ENCODE measurements at places on chromosomes 16 and 17. TPM values are rescaled to one million over a fixed set of nuclear protein-coding genes. Genes with fewer than 3 reads are reported as not detected.

Gene LAT
- total RNA-seq = 0.19 TPM

Gene KRTAP4-4
- total RNA-seq = not detected

GRCh38 chr16:21684199-21684598, 20.4 kb downstream of the OTOA start:
- peak; percentile 72 for DNase-seq

- DNase-seq = no peak
Observed at GRCh38 chr17:67058036-67058435, 13.7 kb downstream of the CACNG1 start.

Gene KRT33B
- not detected for total RNA-seq

DNA sequence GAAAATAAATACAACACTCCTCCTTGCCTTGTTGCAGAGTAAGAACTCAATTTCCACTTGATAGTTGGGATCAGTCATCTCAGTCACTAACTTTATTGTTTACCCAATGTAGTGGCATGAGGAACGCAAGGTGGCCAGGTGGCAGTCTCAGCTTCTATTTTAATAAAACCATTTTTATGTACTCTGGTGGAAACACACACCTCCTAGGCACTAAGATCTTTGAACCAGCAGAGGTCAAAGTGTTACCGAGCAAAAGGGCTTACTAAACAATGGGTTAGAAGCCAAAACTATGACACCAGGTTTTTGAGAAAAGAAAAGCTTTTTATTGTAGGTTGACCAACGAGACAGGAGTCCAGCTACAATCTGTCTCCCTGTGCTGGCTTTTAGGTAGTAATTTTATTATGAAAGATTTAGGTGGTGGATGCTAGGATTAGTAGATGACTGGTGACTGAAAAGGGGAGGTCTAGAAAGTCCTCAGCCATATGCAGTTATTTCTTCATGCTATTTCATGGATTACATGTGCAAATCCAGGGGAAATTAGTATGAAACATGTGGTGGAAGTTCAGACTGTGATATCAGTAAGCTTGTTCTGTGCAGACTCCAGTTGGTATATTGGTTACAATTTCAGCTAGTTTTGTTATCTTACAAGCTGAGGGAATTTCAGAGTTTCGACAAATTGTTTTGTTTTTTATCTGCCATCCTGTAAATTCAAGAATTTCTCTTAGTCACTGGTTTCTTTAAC, 122.3 kb downstream of the PCTP start:
- no peak for DNase-seq

DNA sequence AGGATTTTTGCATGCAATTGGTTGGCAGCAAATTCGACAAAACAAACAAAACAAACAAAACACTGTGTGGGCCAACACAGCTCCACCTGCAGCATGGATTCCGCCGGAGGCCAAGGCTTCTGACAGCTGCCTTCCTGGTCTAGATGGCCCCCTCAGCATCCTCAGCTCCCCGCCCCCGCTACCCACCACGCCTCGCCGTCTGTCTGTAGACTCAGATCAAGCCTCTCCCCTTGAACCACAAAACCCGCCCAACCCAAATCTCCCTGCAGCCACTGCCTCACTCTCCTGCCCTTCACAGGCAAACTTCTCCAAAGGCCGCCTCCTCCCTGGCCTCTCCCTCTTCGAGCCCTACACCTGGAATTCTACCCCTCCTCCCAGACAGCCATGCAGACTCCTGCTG, 57.9 kb downstream of the RTN4RL1 start:
- DNase-seq = peak; percentile 74

DNA sequence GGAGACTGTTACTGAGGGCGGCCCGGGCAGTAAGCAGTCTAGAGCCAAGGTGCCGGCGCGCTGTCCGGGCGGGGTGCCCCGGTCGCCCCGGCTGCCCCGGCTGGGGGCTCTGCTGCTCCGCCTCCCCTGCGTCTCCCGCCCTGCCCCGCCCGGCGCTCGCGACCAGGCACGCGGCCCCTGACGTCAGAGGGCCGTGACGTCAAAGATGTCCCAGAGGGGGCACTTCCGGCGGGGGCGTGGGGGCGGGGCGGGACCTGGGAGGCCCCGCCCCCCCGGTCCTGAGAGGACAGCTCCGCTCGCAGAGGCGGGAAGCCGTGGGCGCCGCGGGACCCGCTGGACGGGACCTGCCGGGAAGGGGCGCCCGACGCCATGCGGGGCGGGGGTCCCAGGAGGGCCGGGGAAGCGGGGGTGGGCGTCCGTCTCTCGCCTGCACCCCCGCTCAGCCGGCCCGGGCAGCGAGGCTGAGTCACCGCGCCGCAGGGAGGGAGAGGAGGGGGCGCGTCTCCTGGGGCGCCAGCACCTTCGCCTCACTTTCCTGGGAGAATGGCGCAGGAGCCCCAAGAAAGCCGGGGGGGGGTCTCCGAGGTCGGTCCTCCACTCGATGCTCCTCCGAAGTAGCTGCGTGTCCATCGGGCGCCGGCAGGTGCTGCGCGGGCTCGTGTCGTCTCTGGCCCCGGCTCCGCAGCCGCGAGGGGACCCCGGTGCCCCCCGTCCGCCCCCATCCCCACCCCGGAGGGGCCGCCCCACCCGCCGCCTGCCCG, 4.4 kb upstream of the HIC1 start:
- peak; percentile 74 for DNase-seq

DNA sequence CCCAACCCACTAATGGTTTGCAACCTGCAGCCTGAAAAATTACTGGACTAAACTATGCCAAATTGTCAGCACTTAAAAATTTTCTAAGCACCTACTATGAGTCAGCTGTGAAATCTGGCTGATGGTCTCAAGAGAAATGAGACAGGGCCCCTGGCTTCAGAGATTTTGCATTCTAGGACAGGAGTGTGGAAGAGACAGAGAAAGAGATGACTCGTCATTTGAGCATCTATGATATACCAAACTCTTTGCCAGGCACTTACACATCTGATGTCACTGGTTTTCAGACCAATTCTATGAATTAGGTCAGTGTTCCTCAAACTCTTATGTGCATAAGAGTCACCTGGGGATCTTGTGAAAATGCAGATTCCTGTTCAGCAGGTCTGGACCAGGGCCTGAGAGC, 44.4 kb downstream of the CLEC19A start:
- no peak for DNase-seq

- DNase-seq = peak; percentile 14
Observed at GRCh38 chr16:68263559-68264127, 683 bp upstream of the SLC7A6 start.

GRCh38 chr16:70576431-70577255, 53.0 kb downstream of the SF3B3 start:
- peak; percentile 37 for DNase-seq

DNA sequence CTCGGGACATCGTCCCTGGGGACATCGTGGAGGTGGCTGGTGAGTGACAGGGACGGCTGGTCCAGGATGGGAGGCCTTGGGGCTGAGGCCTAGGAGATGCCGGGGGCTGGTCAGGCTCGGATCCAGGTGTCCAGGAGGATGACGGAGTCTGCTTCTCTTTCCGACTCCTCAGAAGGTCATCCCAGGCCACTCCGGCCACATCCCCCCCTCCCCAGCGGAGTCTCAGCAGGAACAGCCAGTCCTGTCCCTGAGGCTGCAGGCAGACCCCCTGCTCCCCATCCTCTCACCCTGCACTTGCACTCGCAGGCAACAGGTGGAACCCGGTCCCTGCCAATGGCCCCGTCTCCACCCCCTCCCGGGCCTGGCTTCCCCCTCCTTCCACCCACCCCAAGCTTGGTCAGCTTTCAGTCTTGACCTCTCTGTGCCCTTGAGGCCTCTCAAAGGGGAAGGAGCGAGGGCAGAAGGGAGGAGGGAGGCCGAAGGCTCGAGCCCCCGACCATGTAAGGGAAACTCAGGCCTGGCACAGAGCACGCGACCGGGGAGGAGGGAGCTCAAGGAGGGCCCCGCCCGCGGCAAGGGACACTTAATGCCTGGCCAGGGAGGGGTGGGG, 4.4 kb downstream of the ATP2A1 start:
- DNase-seq = peak; percentile 66

Gene ARHGAP27
- total RNA-seq = 14.3 TPM

GRCh38 chr16:20830372-20830771, 24.0 kb downstream of the REXO5 start:
- DNase-seq = no peak

DNA sequence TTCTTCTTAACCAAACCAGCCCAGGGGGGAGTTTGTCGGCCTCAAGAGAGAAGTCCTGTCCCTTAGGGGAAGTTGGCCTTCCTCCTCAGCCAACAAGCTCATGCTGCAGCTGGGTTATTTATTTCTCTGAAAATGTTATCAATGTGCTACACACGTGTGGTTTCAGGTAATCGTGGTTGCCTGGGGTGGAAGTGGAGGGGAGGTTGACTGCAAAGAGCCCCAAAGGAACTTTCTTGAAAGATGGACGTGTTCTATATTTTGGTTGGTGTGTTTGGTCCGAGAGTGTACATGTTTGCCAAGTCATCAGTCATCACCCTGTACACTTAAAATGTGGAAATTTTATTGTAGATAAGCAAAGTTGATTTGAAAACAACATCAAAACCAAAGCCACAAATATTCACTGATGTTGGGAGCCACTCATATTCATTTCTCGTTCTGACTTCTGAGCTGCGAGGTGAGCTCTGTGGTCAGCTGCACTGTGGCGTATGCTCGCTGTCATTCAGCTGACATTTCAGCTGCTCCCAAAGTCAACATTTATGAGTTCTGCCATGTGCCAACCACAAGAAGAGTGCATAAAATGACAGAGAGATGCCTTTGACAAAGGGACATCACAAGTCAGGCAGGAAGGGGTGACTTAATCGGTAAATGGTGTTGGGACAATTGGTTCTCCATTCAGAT, 26.5 kb upstream of the ADGRG1 start:
- no peak for DNase-seq

GRCh38 chr16:89417352-89417751, 73.0 kb downstream of the ANKRD11 start:
- DNase-seq = no peak

DNA sequence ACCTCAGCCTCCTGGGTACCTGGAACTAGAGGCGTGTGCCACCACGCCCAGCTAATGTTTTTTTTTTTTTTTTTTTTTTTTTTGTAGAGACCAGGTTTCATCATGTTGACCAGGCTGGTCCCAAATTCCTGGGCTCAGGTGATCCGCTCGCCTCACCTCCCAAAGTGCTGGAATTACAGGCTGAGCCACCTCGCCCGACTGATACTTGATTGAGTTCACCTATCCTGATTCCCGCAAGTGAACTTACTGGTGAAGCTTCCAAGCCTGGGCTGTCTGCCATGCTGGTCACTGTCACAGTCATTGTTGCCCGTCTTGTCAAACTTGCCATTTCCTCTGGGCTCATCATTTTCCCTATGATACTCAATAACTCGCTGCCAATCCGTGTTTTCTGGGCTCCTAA, 71.1 kb upstream of the MTMR4 start:
- no peak for DNase-seq

- no peak for DNase-seq
Observed at GRCh38 chr16:68022278-68022727, 729 bp downstream of the DDX28 start.

Measured in GM23338 (cell line).